Stimulated activated CD8-positive, alpha-beta memory T cell treated with anti-CD3 and anti-CD28 coated beads, Interleukin-12 subunit alpha, Interleukin-12 subunit beta, amount 100 ng/mL, for 4 hours (primary cell): ENCODE measurements at places on chromosomes 2 and 18.

- no peak for DNase-seq
These were observed 143.2 kb upstream of the ITGA6 start for GRCh38 chr2:172284209-172284608.

DNA sequence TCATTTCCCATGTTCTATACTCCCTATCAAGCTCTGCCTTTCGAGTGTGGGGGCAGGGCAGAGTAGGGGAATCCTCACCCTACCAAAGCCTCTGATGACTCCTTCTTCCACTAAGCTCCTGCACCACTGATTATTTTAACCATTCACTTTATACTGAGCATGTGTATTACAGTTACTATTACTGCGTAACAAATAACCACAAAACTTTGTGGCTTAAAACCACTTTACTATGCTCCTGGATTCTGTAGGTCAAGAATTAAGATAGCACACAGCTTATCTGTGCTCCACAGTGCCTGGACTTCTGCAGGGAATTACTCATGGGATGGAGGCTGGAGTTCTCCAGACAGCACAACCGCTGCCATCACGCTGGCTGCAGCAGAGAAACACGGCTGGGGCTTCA, 117.4 kb upstream of the DNAJC10 start:
- no peak for DNase-seq

DNA sequence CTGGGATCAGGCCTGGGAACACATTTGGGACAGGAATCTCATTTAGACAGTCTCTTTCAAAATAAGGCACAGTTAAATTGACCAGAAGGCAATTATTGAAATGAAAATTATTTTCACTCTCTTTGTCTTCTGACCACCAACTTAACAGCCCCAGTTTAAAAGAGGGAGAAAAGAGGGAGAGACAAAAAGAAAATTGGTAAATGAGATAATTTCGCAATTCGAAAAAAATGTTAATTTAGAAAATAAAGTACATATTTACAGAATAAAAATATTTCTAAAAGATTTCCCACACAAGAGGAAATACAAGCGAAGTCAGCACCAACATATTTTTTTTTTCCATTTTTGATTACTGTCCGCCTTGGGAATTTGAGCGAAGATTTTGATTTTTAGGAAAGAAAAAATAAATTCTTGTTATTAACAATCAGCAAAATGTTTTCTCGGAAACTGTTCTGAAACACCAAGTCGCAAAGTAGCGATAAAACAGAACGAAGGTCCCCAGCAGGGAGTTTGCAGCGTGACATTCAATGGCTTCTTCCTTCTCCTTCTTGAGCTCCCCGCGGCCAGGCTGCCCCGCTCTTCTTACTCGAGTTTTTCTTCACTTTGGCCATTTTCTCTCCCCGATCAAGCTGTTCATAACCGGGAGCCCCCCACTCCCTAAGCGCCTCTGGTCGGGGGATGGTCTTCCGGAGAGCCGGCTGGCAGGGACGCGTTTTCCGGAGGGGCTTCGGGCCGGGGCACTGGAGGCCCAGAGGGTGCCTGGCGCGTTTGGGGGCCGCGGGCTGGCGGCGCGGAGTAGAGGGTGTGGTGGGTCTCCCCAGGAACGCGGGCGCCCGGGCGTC, 5.0 kb downstream of the SP9 start:
- no peak for DNase-seq

DNA sequence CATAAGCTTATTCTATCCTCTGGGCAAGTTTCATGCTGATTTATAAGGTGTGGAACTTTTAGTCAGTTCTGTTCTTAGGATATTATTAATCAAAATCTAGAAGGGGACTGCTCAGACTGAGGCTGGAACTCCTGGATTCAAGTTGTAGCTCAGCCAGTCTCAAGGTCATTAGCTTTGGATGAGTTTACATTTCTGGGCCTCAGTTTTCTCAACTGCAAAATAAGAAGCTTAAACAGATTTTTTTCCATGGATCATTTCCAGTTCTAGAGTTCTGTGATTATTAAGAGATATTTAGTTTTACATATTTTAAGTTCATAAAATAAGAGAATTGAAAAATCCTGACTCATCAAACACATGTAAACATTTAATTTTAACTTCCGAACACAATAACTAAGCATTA, 442.5 kb upstream of the PKDCC start:
- no peak for DNase-seq

DNA sequence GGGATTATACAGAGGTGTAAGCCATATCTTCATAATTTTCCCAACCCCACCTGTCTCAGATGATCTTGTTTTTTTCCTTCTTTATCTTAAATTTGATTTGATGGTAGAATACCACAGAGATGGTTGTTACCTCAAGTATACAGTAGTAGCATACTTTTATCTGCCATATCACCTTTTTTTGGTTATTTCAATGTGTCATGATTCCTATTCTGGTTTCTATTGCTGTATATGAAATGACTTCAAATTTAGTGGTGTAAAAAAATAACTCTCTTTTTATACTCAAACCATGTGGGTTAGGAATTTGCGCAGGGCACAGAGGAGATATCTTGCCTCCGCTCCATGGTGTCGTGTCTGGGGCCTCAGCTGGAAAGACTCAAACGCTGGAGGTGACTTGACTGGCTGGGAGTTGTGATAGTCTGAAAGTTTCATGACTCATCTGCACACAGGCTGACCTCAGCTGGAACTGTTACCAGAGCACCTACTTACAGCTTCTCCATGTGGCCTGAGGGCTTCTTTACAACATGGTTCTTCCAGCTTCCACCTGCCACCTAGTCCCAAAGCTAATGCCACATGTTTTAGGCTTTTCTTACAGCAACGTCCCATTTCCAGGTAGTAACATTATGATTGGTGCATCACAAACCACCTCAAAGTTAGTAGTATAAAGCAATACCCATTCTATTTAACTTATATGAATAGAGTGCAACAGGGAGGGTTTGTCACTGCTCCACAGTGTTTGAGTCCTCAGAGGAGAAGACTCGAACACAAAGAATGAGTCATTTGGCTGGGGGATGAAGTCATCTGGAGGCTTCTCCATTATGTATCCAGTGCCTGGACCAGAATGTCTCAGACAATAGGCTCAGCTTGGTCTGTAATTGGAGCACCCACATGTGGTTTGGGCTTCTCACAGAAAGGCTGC, 82.3 kb upstream of the XPO1 start:
- DNase-seq: no peak

- no peak for DNase-seq
These were observed 597.8 kb upstream of the VRK2 start for GRCh38 chr2:57448816-57449215.

DNA sequence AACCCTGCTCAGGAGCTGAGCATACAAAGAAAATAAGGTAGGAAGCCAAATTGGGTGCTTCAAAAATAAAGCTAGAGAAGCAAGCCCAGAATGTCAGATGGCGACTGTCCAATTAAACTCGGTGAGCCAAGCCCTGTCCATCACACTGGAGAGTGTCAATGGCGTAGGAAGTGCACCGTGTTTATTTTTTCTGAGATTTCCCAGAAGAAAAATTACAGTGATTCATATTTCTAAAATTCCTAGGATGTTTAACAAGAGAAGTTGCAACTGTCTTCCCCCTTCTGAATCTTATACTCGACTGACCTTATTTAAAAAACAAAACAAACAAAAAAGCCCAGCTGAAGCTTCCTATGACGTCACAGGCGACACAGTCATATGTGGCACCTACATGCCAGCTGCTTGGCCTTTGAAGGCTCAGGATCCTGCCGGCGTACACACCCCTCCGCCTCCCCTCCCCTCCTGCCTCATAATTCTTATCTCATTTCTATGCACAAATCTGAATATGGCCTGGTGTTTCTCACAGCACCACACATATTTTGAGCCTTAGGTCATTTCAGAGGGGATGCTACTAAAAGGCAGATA, 60.8 kb downstream of the MBP start:
- no peak for DNase-seq

- no peak for DNase-seq
These were observed 5.1 kb upstream of the ASIC4 start for GRCh38 chr2:219508971-219509779.

- no peak for DNase-seq
These were observed 1.7 kb upstream of the HOXD12 start for GRCh38 chr2:176097820-176098365.

GRCh38 chr2:179106676-179107428, 56.9 kb upstream of the CCDC141 start:
- DNase-seq: no peak

DNA sequence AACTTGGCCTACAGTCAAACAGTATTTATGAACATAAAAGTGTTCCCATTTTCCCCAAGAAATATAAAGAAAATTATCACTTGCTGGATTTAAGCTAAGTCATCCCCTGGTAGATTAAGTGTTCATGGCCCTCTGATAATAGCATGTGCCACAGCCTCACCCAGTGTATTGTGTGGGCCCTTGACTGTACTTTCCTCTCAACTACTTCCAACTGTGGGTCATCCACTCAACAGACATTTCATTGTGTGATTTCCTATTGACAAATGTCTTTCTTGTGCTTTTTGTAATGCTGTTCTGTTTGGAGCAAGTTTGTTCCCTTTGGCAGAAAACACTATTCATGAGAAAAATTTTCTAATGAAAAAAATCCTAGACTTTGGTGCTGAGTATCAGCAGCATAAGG, 48.4 kb upstream of the TMEM17 start:
- no peak for DNase-seq

DNA sequence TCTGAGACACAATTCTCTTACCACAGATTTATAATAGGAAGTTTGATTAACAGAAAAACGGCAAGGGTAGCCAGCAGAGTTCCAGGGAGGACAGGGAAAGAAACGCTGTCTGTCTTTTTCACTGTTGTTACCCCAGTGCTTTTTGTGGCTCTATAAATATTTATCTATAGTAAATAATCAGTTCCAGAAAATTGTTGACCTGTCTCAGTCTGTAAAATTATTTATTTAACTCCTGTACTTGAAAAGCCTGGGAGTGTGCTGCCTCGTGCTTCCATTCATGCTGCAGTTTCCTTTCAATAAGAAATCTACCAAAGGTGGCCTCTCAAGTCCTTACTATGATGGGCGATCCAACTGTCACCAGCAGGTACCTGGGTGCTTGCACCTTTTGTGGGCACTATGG, 102.9 kb downstream of the ETAA1 start:
- no peak for DNase-seq

- no peak for DNase-seq
These were observed 167.3 kb upstream of the HS6ST1 start for GRCh38 chr2:128485761-128486639.

DNA sequence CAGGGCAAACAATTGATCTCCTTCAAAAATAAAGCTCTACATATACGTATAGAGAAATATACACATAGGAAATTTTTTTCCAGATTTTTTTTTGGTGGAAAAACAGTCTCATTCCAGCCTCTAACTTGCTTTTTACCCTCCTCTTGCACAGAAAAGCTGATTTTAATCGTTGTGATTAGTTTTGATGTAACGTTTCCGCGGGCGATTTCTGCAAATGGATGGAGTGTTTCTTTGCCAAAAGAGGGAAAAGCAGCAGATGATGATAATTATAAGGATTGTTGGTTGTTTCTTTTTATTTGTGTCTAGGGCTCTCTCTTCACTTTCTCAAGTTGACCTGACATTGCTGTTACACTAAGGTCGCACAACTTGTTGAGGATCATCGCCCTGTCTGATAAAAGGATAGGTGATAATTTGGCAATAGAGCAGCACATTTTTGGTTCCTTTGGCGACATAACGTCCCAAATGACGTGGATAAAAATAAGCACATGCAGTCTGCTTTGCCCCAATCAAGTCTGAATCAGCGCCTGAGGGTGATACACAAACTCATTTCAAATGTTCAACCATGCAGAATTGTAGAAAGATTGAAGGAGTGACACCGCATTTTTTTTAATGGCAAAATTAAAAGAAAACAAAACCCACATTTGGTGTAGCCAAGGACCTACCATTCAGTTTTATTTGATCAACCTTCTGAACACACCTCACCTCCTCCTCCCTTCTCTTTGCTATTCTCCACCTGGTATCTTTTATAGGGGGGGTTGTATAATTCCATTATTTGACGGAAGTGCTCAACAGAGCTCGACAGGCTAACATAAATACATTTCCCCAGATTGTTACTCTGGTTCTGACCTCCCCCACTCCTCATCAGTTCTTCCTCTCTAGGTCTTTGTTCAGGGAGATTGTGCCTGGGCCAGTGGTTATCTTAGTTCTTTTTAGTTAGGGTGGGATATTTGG, 109.6 kb upstream of the KCTD1 start:
- no peak for DNase-seq

GRCh38 chr2:175363699-175364098, 182.2 kb upstream of the ATP5MC3 start:
- DNase-seq: no peak

DNA sequence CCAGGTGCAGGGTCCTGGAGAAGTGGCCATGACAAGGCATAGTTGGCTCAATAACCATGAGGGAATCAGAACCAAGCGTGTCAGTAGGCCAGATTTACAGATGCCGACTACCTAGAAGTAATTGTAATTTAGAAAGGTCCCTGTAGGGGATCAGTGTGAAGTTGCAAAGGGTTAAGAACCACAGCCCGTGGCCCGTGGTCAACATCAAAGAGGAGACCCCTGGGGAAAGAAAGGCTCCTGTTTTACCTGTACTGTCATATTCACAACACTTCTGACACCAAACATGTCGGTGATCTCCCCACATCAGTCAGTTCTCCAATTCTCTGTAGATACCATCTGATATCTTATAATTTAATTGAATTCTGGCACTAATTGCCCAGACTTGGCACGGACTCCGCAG, 31.0 kb downstream of the SP100 start:
- DNase-seq: no peak

GRCh38 chr2:13694673-13695072, 937.8 kb upstream of the LRATD1 start:
- DNase-seq: no peak

- no peak for DNase-seq
These were observed 43.4 kb downstream of the CERS6 start for GRCh38 chr2:168499500-168499899.

DNA sequence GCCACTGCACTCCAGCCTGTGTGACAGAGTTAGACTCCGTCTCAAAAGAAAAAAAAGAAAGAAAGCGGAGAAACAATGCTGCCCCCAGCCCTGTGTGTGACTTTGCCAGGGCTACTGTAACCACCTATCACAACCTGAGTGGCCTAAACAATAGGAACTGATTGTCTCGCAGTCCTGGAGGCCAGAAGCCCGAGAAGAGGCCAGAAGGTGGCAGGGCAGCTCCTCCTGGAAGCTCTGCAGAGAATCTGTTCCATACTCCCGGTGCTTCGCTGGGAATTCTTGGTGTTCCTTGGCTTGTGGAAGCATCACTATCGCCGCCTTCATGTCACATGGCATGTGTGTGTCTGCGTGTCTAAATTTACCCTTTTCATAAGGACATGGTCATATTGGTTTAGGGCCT, 14.4 kb upstream of the RAB17 start:
- DNase-seq: no peak
